ENCODE measurements at places on chromosomes 7 and 10. TPM values are rescaled to one million over a fixed set of nuclear protein-coding genes. Genes with fewer than 3 reads are reported as not detected.

DNA sequence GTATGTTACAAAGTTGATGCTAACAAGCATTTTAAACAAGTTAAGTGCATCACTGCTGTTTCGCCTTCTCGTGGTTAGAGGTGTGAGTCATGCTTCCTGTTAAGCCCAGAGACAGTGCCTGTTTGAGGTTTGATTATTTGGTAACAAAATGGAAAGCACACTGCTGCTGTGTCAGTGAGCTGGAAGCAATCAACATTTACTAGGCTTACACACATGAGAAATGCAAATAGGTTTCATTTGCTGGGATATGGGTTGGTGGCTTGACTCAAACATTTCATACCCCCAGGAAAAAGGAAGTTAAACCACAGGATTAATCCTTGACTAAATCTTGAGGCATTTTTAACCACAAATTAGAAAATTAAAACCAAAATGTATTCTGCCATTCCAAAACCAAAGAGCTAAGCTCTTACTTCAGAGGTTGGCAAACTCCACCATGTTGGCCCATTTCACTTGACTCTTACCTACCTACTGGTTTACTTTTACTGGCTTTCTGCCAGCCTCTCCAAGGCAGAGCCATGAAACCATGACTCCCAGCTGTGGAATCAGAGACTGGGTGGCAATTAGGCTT, 139.2 kb downstream of the ETV1 start:
- no peaks in the 10 kb centered on the region for H3K27me3 ChIP-seq
- H3K4me1 ChIP-seq: peaks cover 46% of the 10 kb centered on the region
- H3K36me3 ChIP-seq: no peaks in the 10 kb centered on the region
- H3K27ac ChIP-seq: peak overlapping the region; percentile 93
- peak; percentile 98 for DNase-seq

GRCh38 chr10:113932854-113933253, 78.4 kb downstream of the NHLRC2 start:
- no peaks in the 10 kb centered on the region for H3K27me3 ChIP-seq
- no peaks in the 10 kb centered on the region for H3K4me1 ChIP-seq
- no peak overlapping the region for H3K27ac ChIP-seq
- DNase-seq: no peak
- H3K36me3 ChIP-seq: no peaks in the 10 kb centered on the region

NUDCD3 gene
- 119 TPM for total RNA-seq

GRCh38 chr10:129853562-129853903, 110.5 kb downstream of the EBF3 start:
- peak overlapping the region; percentile 54 for H3K27ac ChIP-seq
- no peak for DNase-seq
- peaks cover 33% of the 10 kb centered on the region for H3K4me1 ChIP-seq
- H3K36me3 ChIP-seq: peaks cover 23% of the 10 kb centered on the region
- no peaks in the 10 kb centered on the region for H3K27me3 ChIP-seq

NUB1 gene
- 36.9 TPM for total RNA-seq

- DNase-seq: peak; percentile 49
- no peaks in the 10 kb centered on the region for H3K36me3 ChIP-seq
- H3K27me3 ChIP-seq: no peaks in the 10 kb centered on the region
- H3K27ac ChIP-seq: no peak overlapping the region
- peaks cover 16% of the 10 kb centered on the region for H3K4me1 ChIP-seq
- H3K4me3 ChIP-seq: peak overlapping the region; percentile 30
These were observed 86.8 kb upstream of the KMT2C start for GRCh38 chr7:152522571-152523067.
